Mononuclear cell (primary cell): ENCODE measurements at places on chromosomes 7 and 10. TPM values are rescaled to one million over a fixed set of nuclear protein-coding genes. Genes with fewer than 3 reads are reported as not detected.

Gene IFIT1
- total RNA-seq, result 5.9 TPM

Gene TSPAN33
- total RNA-seq, result 38.0 TPM

Gene COA1
- 69.3 TPM for total RNA-seq

Gene LLCFC1
- total RNA-seq, result not detected

Gene HPSE2
- total RNA-seq, result not detected

Gene SRRM3
- total RNA-seq, result not detected

Gene AGR3
- total RNA-seq, result not detected

Gene FKBP9
- total RNA-seq, result 1.2 TPM

Gene NUB1
- 70.9 TPM for total RNA-seq

Gene DDX21
- total RNA-seq, result 136 TPM

Gene TMEM139
- 0.10 TPM for total RNA-seq

Gene OR2A42
- total RNA-seq, result 0.10 TPM
